ENCODE measurements at places on chromosomes 7 and 10.
A peak's percentile ranks its signal among the peaks of the same experiment; 100 is the strongest.

GRCh38 chr10:60849740-60850139 is 71.5 kb downstream of the CDK1 start:
- no peak for DNase-seq

GRCh38 chr7:131935180-131935579 is 378.8 kb upstream of the PODXL start:
- no peak for DNase-seq

- DNase-seq = peak; percentile 6
Measured at GRCh38 chr10:71431239-71432100, 34.8 kb downstream of the CDH23 start.

DNA sequence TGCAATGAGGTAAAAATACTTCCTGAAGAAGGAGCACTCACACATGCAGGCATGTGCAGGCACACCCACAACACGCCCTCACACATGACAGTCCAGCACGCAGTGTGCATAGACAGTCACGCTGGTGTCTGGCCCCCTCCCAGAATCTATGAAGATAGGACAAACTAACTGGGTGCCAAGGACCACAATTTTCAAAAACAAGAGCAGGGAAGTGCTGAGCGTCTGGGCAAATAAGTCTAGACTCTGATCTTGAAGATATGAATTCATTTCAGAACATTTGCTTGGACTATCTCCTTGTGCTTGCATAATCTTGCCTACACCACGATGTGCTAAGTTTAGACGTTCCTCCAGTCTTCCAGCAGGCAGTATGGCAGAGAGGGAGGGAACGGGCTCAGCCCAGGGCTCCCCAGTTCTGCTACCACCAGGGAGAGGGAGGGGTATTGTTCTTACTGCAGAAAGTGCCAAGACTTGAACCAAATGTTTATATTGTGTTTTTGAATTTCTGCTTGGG is 276.5 kb upstream of the KLF6 start:
- DNase-seq = no peak

- DNase-seq = no peak
Measured at GRCh38 chr7:81361769-81362312, 408.0 kb downstream of the HGF start.

DNA sequence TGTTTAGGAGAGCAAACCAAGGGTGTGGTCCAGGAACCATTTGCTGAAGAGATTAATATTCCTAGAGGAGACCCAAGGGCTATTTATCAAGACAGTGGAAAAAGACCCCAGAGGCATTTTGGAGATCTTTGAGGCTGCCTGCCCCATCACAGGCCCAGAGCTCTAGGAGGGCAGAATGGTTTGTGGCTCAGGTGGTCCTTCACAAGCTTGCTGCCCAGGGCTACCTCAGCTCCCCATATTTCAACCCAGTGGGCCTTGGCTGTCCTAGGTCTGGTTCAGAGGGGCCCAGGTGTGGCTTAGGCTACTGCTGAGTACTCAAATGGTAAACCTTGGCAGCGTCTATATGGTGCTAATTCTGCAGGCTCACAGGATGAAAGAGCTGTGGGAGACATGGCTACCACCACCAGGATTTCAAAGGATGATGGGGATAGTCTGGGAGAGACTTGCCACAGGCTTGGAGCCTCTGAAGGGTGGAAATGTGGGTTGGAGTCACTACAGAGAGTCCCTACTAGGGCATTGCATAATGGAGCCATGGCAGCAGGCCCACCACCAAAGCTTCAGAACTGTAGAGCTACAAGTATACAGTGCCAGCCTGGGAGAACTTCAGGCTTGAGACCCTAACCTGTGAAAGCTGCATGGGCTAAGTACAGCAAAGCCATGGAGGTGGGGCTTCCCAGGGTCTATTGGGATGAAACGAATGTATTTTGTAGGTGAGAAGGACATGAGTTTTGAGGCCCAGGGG is 24.3 kb downstream of the PTEN start:
- DNase-seq = no peak

- no peak for DNase-seq
Measured at GRCh38 chr10:64115908-64116643, 594.9 kb downstream of the REEP3 start.
